ENCODE measurements at places on chromosomes 3 and 15. TPM values are rescaled to one million over a fixed set of nuclear protein-coding genes. Genes with fewer than 3 reads are reported as not detected.

DNA sequence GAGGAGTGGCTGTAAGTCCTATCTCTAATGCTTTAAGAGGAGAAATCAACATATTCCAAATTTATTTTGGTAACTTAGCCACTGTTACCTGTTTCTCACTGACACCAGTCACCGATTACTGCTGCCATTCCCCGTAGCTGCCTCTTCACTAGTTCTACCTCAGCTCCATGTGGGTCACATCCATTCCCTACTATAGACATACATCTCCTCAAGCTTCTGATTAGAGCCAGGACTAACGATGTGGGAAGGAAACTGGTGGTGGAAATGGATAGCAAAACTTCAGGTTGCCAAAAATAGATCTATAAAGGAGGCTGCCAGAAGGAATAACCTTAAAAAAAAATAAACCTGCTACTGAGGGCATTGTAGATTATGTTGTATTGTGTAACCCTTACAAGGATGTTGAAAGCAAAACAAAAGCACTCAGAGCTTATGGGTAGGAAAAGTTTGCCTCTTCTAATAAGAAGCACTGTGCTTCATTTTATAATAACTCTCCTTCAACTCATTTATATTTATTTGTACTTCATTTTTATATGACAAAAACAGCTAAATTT, 56.0 kb downstream of the KAT2B start:
- H3K27me3 ChIP-seq, result no peaks in the 10 kb centered on the region
- no peak overlapping the region for H3K4me3 ChIP-seq
- peaks cover 17% of the 10 kb centered on the region for H3K4me1 ChIP-seq
- DNase-seq, result no peak

GRCh38 chr3:101065962-101066361, 72.7 kb upstream of the ABI3BP start:
- peaks cover 5% of the 10 kb centered on the region for H3K4me1 ChIP-seq
- H3K36me3 ChIP-seq, result no peaks in the 10 kb centered on the region
- H3K27ac ChIP-seq, result no peak overlapping the region
- peaks cover 27% of the 10 kb centered on the region for H3K27me3 ChIP-seq
- no peak overlapping the region for H3K4me3 ChIP-seq
- no peak for DNase-seq

The AMOTL2 gene
- not detected for total RNA-seq

The ASB14 gene
- not detected for total RNA-seq

Measured in activated naive CD4-positive, alpha-beta T cell treated with anti-CD3 and anti-CD28 coated beads for 36 hours (primary cell).